ENCODE measurements at places on chromosomes 2 and 18. TPM values are rescaled to one million over a fixed set of nuclear protein-coding genes. Genes with fewer than 3 reads are reported as not detected.

Gene SDC1
- 13.3 TPM for total RNA-seq

Gene GPR45
- total RNA-seq, result not detected

Gene MERTK
- total RNA-seq, result 8.7 TPM

Gene MAPK4
- total RNA-seq, result 68.9 TPM

Gene LIPG
- total RNA-seq, result 1.5 TPM

Gene DLGAP1
- total RNA-seq, result 7.9 TPM

Gene ABCG8
- not detected for total RNA-seq

Gene GALNT3
- 0.39 TPM for total RNA-seq

Gene MAP2
- 1.2 TPM for total RNA-seq

Gene RAX
- total RNA-seq, result 0.06 TPM

Gene COLEC12
- 61.1 TPM for total RNA-seq

Gene TMEM169
- total RNA-seq, result 1.8 TPM

Gene SPHKAP
- 74.7 TPM for total RNA-seq

Gene SKOR2
- total RNA-seq, result not detected

Gene SPIRE1
- 19.6 TPM for total RNA-seq

Gene CRYBA2
- not detected for total RNA-seq

Gene STON1
- total RNA-seq, result 9.5 TPM

Gene IL37
- total RNA-seq, result not detected

Gene TSPYL6
- total RNA-seq, result not detected

Gene DSG4
- not detected for total RNA-seq

Gene RAB12
- total RNA-seq, result 83.9 TPM

Gene TOGARAM2
- total RNA-seq, result 0.03 TPM

Gene C2orf15
- total RNA-seq, result 2.3 TPM

Gene CYP26B1
- total RNA-seq, result 3.1 TPM

Gene NMUR1
- total RNA-seq, result 0.15 TPM

Gene CNDP1
- total RNA-seq, result not detected

Gene HOXD9
- total RNA-seq, result not detected

Gene SERPINB4
- not detected for total RNA-seq

Gene DAW1
- 0.46 TPM for total RNA-seq

Gene OTOS
- not detected for total RNA-seq

Gene ZAP70
- total RNA-seq, result 2.7 TPM

Gene PLA2R1
- total RNA-seq, result 0.09 TPM

Gene CHRND
- total RNA-seq, result 0.09 TPM

Gene KCNG3
- total RNA-seq, result 0.27 TPM

Gene REG1B
- total RNA-seq, result not detected

Gene CCDC93
- 18.0 TPM for total RNA-seq

Gene ANKRD30B
- total RNA-seq, result not detected

Gene NOL4
- 0.48 TPM for total RNA-seq

Gene ANKRD30BL
- total RNA-seq, result 0.14 TPM

Gene MDH1
- total RNA-seq, result 668 TPM

Gene CDH20
- not detected for total RNA-seq

Gene HTR2B
- not detected for total RNA-seq

Gene IL1R2
- not detected for total RNA-seq

Gene DES
- total RNA-seq, result 47.0 TPM

Gene CD8B
- total RNA-seq, result not detected

Gene SIX3
- total RNA-seq, result not detected

Gene ATP5MC3
- 457 TPM for total RNA-seq

Gene FASTKD1
- 27.8 TPM for total RNA-seq

Gene SOX11
- total RNA-seq, result 40.7 TPM

Gene ADAM23
- 9.3 TPM for total RNA-seq

Gene GNAL
- 10.4 TPM for total RNA-seq

Gene CEP68
- total RNA-seq, result 17.2 TPM
